ENCODE measurements at places on chromosomes 3 and 15. TPM values are rescaled to one million over a fixed set of nuclear protein-coding genes. Genes with fewer than 3 reads are reported as not detected.

DNA sequence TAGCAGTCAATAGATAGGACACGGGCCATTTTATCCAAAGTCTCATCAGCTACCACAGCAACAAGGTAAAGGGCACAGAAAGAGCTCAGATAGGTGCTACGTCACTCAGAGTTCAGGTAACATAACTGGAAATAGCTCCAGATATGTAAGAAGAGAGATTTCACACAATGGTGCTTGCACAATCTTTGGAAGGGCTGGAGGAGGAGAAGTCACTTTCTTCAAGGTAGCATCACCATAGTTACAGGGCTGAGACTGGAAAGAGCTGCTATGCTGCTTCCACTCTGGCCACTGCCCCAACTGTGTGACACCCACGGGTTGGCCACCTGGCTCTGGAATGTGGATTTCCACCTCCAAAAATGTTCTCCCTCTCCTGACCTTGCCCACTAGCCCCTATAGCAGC lies 448.8 kb upstream of the THBS1 start:
- DNase-seq = no peak

DNA sequence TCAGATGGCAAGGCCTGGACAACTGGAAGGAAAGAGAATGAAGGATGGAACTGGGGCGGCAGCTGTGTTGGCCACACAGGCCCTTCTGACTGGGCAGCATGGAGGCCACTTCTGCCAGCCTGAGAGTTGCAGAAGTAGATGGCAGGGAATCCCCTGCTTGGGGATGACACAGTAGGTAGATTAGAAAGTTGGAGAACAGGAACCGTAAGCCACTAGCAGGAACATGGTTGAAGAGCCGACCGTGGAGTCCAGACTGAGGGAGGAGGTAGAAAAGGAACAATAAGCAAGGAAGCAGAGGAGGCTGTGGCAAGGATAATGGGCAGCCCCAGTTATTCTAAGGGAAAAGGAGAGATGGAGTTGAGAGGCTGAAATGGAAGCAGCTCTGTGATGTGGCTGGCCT lies 26.4 kb upstream of the ZNF774 start:
- DNase-seq = no peak

DNA sequence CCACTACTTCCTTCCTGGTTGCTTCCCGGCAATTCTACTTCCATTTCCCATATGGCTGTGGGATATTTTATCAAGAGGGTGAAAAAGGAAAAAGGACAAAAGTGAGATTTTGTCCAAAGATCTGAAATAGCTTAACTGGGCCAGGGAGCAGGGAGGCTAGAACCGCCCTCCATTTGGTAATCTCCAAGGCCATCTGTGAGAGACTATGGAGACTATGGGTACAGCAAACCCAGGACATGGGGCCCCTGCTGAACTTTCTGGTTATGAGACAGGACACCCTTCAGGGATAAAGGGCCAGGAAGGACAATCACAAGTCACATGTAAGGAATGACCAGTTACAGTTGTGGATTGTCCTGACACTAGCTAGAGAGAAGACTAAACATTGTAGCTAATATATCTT lies 24.3 kb downstream of the ZSCAN2 start:
- DNase-seq = no peak

- no peak for DNase-seq
Observed at GRCh38 chr15:49906966-49907365, 212.1 kb downstream of the ATP8B4 start.

GRCh38 chr15:40344631-40345120 lies 3.9 kb upstream of the CCDC9B start:
- peak; percentile 68 for DNase-seq

DNA sequence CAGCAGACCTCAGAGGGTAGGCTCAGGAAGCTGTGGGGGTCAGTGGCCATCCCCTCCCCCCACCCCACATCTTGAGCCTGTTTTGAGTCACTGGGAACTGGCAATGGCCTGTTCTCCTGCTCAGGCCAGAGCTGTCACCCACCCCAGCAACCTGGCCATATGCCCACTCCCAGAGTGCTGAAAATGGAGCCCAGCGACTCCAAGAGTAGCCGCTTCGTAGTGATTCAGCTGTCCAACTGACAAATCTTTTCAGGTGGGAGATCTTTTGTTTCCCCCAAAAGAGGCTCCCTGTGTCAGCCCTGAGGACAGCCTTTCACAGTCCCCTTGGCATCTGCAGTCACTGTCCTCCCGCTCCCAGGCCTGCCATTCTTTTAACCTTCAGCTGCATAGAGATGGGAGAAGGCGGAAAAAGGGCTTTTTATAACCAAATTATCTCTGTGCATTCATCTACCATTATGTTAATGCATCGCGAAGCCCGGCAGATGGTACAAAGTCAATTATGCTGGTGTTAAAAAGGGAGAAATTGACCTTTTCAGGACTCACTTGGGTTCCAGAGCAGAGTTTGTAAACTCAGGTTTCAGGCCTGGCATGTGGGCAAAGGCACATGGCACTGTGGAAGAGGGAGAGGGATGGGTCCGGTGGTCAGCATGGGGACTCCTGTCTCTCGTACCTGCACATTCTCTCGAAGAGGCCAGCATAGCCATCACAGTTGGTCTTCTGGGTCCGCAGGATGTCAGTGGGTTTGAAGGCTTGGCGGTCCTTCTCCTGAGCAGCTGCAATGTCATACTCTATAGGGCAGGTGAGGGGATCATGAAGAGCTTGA lies 32.1 kb downstream of the KY start:
- no peak for DNase-seq

DNA sequence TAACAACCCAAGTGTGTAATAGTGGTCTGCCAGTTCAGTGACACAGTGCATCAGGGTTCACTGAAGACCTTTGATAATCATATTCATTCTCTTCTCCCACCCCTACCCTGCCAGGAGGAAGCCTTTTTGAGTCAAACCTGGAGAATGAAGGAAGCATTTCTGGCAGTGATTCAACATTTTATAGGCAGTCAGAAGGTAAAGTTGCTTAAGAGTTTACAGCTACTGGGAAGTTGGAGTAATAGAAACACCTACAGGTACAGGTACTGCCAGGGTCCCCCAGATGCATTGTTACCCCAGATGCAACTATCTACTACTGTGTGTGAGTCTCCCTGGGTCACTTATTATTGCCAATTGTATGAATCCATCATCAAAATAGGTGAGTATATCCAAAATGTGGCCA lies 146.9 kb upstream of the EIF1B start:
- DNase-seq = no peak

DNA sequence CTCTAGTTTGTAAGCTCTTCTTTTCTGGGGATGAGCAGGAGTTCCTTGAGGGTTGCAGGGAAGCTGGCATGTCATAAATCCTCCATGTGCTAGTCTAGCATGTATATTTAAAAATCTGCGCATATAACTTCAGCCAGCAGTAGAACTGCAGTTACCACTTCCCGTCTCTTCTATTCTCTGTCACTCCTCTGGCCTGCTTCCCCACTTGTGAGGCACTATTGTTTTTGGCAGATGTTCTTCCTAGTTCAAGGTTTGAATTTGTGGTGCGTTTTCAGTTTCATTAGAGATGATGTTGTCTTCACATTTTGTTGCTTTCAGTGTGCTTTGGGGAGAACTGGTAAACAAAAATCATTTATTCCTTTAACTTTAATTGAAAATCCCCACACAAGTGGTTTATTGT lies 169.1 kb upstream of the ZPLD1 start:
- no peak for DNase-seq

DNA sequence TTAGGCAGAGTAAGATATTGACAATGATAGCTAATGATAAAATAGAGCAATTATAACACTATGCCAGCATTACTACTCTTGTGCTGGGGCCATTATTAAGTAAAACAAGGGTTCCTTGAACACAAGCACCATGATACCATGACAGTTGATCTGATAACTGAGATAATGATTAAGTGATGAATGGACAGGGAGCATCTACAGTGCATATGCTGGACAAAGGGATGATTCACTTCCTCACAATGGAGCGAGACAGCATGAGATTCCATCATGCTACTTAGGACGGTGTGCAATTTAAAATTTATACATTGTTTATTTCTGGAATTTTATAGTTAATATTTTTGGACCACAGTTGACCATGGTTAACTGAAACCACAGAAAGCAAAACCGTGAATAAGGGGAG lies 156.6 kb downstream of the FHIT start:
- DNase-seq = no peak

DNA sequence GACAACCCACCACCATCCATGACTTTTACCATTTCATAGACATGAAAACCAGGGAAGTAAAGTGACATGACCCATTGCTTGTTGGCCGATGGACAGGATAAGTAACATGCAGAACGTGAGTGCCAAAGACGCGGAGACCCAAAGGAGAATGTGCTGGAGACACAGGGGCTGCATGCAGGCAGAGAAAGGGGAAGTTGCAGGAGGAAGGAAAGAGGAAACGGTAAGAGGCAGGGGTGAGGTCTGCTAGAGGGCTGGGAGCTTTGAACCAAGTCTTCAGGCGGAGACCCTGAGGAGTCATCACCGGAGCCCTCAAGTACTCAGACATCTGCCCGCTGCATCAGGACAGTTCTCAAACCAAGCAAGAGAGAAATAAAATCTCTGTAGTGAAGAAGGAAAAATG lies 34.9 kb downstream of the MAGEF1 start:
- DNase-seq = no peak

DNA sequence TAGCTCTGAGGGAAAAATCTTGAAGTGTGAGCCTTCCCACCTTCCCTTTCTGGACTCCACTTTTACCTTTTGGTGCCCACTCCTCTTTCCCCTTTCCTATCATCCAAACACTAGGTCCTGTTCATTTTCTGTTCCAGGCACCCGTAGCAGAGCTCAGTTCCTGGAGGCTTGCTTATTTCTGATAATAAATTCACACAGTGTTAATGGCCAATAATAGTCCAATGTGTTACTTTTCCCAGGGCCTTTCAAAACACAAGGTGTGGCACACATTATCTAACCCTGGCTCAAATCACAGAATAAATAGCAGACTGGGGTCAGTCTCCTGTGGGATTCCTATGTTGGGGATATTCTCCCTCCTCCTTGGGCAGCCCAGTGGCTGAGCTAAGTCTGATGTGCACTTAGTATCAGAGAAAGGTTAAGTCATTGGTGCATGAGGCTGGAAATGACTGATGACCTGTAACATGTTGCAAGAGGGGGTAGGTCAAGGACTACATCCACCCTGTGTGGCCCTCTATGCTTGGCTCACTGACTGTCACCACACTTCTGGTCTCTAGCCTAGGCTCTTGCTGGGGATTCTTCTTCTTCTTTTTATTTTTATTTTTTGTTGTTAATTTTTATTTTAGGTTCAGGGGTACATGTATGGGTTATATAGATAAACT lies 43.7 kb upstream of the ROPN1 start:
- DNase-seq = no peak

COL8A1 gene
- 18.0 TPM for total RNA-seq

CPNE9 gene
- not detected for total RNA-seq

CELSR3 gene
- total RNA-seq = 0.15 TPM

All from heart right ventricle (tissue), 16 donors.